ENCODE measurements at places on chromosomes 5 and 9.

GRCh38 chr5:170466988-170467707 is 36.7 kb upstream of the KCNIP1 start:
- peak; percentile 48 for DNase-seq

DNA sequence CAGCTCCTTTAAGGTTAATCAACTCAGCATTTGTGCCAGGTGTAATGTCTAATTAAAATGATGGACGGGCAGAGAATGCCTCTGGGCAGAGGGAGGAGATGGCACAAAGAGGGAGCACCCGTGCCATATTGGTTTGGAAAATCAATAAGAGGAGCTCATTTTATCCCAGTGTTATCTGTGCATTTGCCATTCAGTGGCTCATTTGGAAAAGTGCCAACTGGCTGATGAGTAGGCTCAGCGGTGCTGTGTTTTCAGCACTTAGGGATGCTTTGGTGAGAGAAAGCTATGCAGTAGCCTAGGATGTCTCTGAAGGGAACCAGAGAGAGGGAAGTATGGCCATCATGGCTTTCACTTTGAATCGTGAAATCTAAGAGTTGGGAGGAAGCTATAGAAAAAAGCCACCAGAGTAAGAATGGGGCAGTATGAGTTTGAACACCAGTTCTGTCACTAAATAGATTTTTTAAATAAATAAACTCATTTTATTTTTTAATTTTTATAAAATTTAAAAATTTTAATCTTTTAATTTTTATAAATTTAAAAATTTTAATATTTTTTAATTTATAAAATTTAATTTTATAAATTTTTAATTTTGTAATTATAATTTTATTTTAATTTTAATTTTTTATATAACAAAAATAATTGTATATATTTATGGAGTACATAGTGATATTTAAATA is 472.8 kb downstream of the BRINP1 start:
- no peak for DNase-seq

GRCh38 chr9:135002336-135002735 is 84.6 kb upstream of the FCN1 start:
- DNase-seq = no peak

DNA sequence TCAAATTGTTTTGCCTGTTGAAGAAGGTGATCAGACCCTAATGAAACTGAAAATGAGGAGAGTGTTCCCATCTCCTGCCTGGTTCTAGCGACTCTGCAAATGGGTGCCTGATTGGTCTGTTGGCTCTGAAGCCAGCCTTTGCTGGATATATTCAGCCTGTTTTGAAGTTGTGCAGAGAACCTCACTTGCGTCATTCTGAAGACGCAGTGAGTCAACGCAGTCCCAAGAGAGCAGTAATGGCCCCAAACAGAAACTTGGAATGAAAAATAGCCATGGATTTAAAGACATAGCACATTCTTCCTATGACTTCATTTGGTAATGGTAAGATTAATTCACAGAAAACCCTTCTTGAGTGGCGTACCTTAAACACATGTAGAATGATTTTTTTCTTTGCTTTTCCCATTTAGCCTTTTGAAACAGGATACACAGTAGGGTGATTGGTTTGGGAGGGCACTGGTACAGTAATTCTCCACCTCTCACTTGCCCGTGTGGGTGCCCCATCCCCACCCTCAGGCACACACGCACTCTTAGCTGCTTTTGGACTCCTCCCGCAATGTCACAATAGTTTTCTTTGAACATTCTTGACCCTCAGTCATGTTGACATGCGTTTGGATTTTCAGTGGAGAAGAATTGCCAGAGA is 54.1 kb upstream of the ABL1 start:
- no peak for DNase-seq

DNA sequence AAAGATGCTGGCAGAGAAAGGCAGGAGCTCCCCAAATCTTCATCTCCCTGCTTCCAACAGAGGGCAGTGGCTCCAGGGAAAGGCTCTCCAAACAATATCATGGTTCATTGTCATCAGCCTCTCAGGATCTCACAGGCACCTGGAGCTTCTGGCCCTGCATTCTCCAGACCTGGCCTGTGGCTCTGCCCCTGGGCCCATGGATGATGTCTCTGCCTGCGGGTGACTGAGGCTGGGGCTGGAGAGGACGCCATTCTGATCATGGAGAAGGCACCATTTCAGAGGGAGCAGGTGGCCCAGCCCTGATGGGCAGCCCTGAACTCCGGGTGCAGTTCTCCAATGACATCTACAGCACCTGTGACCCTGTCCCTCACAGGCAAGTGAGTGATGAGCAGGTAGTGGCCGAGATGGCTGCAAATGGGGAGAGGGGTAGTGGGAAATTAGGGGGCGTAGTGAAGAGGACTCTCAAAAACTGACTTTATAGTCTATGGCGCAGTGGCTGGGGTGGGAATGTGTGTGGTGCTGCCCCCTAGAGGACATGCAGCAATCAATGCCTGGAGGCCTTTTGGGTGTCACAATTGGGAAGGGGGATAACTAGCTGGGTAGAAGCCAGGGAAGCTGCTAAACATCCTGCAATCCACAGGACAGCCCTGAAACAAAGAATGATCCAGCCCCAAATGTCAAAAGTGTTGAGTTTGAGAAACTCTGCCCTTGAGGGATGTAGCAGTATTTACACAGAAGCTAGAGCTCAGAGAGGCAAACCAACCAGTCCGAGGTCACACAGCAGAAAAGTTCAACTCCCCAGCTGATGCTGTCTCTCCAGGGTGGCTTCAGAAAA is 3.2 kb downstream of the SH3PXD2B start:
- peak; percentile 22 for DNase-seq

GRCh38 chr5:120137582-120137981 is 326.5 kb upstream of the PRR16 start:
- DNase-seq = no peak

DNA sequence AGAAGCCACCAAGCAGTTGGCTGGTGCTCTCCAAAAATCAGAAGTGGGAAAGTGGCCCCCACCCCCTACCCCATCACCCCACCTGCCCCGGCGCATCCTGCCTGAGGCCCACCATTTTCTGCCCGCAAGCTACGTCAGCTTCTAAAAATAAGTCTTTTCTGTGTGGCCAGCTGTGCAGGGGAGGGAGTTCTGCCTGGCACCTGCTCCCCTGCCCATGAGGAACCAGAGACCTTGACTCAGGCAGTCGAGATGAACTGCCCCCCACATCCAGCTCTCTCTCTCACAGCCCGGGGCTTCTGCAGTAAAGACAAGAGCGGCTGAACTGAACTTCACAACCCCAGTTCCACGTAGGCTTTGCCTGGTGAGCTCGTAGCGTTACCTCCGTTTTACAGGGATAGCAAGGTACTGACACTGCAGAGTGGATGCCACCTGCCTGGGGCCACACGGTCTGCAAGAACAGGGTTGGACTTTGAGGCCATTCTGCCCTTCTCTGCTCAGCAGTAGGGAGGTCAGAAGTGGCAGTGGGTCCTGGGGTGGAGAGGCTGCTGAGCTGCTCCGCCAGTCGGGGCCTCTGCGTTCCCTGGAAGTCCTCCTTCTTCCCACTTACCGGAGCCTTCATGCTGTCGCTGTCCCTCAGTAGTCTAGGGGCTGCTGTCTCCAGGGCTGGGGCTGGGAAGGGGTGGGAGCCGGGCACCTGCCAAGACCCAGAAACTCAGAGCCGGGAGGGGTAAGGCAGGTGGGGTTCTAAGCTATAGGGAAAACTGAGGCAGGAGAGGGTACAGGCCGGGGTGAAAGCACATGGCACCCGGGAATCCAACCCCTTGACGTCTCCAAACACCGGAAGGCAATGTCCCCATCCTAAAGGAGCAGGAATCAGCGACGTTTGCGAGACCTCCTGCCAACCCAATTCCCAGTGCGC is 781 bp downstream of the ST6GALNAC4 start:
- DNase-seq = peak; percentile 84

DNA sequence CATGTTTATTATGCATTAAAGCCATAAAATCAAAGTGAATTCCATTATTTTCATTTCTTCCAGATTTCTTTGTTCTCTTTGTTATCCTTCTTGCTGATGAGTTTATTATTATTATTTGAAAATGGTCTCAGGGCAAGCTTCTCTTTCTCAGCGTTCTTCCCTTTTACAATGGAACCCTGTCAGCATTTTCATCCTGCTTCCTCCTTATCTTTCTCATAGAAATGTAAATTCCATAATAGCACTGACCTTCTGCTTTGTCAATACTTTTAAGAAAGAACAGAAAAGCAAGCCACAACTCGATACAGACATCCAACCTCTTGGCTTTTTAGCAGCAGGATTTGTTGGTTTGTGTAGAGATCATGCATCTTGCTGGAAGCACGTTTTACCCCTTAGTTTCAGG is 114.0 kb upstream of the BASP1 start:
- no peak for DNase-seq

DNA sequence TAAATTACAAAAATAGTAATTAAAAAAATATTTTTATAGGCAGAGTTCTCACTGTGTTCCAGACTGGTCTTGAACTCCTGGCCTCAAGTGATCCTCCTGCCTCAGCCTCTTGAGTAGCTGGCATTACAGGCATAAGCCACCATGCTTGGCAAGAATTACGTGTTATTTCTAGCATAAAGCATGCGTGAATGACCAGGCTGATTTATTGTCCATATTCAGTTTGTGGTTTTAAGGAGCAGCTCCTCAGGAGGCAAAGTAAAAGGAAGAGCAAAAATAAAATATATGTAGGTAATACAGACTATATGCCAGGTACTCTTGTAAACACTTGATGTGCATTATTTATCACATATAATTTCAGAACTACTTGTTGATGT is 7.1 kb upstream of the CD180 start:
- no peak for DNase-seq

DNA sequence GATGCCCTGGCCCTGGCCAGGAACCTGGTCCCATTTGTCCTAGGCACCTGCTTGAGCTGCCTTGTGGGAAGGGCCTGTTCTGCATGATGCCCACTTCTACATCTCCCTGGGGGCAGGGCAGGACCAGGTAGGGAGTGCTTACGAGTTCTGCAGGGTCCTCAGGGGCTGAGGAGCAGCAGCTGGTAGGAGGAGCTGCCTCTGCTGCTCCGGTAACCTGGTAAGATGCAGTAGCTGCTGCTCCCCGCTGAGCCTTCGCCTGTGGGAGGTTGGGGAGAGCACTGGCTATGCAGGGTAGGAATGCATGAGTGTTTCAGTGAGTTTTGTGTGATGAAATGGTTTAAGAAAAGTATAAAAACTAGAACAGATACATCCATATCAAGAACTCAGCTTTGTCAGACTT is 13.6 kb downstream of the LRRC8A start:
- no peak for DNase-seq

GRCh38 chr9:131700076-131700475 is 39.8 kb downstream of the RAPGEF1 start:
- DNase-seq = no peak

DNA sequence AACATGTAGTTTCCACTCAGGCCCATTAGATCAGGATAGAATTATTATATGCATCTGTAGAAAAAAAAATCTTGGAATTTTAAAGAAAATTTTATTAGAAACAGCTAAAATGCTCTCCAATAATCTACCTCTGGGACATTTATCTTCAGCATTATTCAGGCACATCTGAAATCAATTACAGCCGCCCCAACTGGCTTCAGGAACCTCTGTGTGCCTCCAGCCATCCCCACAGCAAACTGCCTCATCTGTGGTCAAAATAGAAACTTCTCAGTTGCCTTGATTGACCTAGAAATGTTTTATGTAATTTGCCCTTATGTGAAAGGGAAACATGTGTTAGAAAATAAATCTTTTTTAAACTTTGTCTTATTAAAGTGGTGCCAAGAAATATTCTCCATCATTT is 120.1 kb upstream of the LPAR1 start:
- no peak for DNase-seq

GRCh38 chr5:74767579-74767913 is 497 bp downstream of the NSA2 start:
- no peak for DNase-seq

DNA sequence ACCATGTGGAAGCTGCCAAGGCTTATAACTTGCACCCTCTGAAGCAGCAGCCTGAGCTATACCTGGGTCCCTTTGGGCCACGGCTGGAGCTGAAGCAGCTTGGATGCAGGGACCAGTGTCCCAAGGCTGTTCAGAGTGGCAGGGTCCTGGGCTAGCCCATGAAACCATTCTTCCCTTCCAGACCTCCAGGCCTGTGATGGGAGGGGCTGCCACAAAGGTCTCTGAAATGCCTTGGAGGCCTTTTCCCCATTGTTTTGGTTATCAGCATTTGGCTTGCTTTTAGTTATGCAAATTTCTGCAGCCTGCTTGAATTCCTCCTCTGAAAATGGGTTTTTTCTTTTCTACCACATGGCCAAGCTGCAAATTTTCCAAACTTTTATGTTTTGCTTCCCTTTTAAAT is 433.7 kb upstream of the ACO1 start:
- DNase-seq = no peak

- no peak for DNase-seq
Measured at GRCh38 chr5:176396330-176396729, 7.8 kb downstream of the HIGD2A start.

GRCh38 chr5:131416729-131417128 is 152.9 kb downstream of the CDC42SE2 start:
- no peak for DNase-seq

GRCh38 chr5:113027015-113027414 is 50.4 kb downstream of the DCP2 start:
- no peak for DNase-seq

DNA sequence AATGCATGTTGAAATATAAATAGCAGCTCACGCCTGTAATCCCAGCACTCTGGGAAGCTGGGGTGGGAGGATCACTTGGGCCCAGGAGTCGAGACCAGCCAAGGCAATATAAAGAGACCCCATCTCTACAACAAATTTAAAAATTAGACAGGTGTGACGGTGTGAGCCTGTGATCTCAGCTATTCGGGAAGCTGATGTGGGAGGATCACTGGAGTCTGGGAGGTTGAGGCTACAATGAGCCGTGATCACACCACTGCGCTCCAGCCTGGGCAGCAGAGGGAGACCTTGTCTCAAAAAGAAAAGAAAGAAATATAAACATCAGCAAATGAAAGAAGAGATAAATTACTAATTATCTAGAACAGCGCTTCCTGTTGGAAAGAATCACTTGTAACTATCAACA is 105.0 kb downstream of the MAPKAP1 start:
- DNase-seq = no peak

GRCh38 chr5:90912476-90912875 is 353.9 kb downstream of the ADGRV1 start:
- no peak for DNase-seq

- DNase-seq = no peak
Measured at GRCh38 chr9:81564632-81565031, 124.7 kb downstream of the TLE1 start.

- no peak for DNase-seq
Measured at GRCh38 chr5:129617206-129617605, 130.7 kb upstream of the MINAR2 start.

GRCh38 chr9:115930472-115930871 is 223.1 kb upstream of the PAPPA start:
- DNase-seq = no peak
